ENCODE measurements at places on chromosomes 6 and 20.

- DNase-seq, result no peak
These were observed 51.9 kb upstream of the MRPS10 start for GRCh38 chr6:42269553-42269952.

DNA sequence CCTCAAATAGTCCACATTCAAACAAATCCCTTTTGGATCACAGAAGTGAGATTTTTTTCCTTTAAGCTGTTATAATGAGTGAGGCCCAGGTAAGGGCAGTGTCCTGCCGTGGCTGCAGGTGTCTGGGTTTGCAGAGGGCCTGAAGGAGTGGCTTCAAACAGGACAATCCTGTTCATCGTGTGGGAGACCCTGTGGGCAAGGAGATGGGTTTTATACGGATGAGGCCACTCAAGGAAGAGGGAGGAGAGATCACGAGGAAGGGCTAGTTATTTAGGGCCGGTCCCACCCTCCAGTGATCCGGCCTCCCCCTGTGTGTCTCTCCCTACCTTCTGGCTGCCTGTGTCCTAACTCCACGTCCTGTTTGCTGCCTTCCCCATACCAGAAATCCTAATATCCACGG is 33.8 kb downstream of the PPP1R14C start:
- DNase-seq, result no peak

- DNase-seq, result no peak
These were observed 7.7 kb downstream of the ZNFX1 start for GRCh38 chr20:49270177-49270576.

- no peak for DNase-seq
These were observed 104.7 kb downstream of the PRDM13 start for GRCh38 chr6:99711302-99711701.

DNA sequence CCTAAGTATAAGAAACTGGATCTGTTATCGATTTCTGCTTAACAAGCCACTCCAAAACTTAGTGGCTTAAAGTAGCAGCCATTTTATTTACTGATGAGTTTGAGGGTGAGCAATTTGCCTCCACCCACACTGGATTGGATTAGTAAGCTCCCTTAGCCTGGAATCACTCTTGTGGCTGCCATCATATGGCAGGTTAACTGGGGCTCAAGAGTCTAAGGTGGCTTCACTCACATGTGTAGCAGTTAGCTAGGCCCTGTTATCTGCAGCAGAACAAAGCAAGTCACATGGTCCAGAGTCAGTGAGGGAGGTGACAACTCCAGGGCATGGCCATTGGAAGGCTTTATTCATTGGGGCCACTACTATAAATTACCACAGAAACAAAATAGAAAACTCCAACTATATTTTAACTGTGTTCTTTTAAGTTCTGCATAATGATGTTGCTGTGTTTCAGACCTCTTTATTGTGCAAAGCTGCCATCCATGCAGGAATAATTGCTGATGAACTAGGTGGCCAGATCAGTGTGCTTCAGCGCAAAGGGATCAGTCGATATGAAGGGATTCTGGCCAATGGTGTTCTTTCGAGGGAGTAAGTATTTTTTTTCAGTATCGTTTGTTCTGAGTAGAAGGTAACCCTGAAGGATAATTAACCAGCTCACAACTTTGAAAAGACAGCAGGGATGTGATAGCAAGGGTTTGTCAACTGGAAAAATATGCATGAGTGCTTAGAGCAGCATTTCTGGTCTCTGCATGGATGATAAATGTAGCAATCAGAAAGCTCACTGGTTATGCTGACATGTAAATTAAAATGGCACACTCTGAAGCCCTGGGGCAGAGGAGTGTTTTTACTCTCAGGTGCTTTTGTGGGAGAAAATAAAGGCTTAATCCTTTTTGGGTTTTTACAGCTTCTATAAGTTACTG is 49.6 kb downstream of the DCBLD1 start:
- DNase-seq, result no peak

DNA sequence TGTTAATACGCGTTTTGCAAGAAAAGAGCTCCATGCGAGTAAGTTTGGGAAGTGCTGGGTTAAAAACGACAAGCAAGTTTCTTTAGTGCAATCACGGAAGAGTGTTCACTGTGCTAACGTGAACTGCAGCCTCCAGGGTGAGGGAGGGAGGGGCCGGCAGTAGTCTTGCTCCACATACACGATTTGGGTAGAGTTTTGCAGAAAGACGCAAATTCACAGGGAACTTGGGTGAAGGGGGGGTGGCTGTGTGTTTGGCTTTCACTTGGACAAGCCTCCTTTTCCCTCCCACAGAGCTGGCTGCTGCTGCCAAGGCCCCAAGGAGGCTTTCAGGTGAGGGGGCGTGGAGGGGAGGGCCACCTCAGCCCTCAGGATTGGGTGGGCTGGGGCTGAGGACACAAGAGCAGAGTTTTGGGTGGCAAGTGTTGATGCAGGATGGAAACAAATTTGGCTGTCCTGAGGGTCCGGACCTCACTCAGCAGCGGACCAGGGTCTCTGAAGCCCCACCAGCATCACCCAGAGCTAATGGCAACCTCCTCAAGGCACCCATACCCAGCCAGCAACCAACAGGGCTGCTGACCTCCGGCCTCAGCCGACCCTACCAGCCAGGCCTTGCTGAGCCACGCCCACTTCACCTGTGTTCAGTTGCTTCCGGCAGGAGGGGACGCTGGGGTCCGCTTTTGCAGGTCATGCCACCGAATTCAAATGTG is 204.5 kb downstream of the ERMARD start:
- no peak for DNase-seq

- no peak for DNase-seq
These were observed 60.5 kb downstream of the GMDS start for GRCh38 chr6:2184700-2185455.

GRCh38 chr6:10479939-10480700 is 41.0 kb upstream of the GCNT2 start:
- DNase-seq, result no peak
